GM06990 (cell line): ENCODE measurements at places on chromosomes 1 and 21.

DNA sequence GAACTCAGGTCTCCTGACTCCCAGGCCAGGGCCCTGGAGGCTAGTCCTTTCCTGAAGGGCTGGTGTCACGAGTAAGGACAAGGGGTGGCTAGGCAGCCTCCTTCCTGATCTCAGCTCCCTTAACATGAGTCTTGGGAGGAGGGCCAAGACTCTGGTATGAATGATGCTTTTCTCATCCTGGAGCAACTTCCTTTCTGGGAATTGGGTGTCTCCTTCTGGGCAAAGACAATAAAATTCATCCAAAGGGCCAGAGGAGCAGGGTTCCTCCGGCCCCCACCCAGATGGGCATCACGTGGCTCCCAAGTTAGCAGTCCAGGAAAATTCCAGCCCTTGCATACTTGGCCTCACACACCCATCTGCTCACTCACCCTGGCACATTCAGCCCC is at the start of gene FAM167B:
Gene FAM167B, plus strand, starts transcription at position 335 of the 386 bp plus-strand sequence. CDS start 200 bp downstream, outside the sequence.
- DNase-seq = no peak

DNA sequence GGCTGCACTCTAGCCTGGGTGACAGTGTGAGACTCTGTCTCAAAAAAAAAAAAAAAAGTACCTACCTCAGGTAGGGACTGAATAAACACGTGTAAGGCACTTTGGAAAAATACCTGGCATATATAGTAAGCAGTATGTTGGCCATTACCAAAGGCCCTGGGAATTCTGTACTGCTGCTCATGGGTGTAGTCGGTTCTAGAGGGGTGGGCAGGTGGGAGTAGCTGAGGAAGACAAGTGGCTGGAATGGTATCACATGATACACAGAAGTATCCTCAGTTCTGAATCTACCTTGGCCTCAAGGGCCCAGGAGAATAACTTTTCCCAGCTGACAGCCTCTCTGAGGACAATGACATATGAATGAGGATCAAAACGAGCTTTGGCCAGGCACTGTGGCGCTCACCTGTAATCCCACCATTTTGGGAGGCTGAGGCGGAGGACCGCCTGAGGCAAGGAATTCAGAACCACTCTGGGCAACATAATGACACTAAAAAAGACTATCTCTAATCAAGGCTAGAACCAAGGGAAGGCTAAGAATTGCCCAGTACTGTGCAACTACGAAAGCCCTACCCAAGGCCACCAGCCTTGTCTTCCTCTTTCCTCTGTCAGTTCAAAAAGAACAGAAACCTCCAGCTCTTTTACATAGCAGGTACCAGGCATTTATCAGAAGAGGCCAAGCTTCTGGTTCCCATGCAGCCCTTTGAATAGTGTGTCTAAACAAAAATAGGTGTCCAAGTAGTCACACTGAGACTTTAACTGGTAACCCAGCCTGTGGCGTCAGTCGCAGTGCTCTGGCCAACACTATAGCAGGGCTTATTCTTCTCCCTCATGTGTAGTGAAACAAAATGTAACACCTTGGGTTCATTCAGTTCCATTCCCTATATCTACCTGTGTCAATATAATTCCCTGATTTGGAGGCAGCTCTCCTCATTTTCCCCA is 10.2 kb downstream of the MMACHC start:
- DNase-seq = no peak

GRCh38 chr1:37850352-37850955 is 8.9 kb downstream of the MTF1 start:
- no peak for DNase-seq

- no peak for DNase-seq
These were observed 18.8 kb downstream of the CCSAP start for GRCh38 chr1:229323885-229324553.

DNA sequence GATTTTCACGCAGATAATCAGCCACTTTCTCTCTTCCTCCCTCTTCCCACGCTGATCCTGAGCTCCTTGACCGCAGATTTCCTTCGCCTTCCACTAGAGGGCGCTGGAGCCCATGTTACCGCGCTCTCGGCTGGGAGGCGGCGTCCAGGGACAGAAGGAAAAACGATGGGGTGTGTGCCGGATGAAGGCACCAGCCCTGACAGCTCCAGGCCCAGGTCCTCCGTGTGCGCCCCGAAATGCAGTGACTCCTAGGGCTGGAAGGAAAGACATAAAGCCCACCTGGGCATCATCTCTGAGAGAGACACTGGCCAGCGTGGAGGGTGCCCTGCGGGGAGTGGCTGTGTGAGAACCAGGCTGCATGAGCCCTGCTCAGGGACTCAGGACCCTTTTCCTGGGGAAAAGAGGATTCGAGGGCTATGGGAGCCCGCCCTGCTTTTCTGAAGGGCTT is 44.9 kb upstream of the CYP2J2 start:
- peak; percentile 14 for DNase-seq

GRCh38 chr1:192342842-192343241 is 26.1 kb downstream of the RGS21 start:
- no peak for DNase-seq

GRCh38 chr21:14825514-14825974 is 239.3 kb downstream of the NRIP1 start:
- peak; percentile 47 for DNase-seq

- no peak for DNase-seq
These were observed 160.6 kb upstream of the ATP1B1 start for GRCh38 chr1:168945870-168946269.

GRCh38 chr1:183910845-183911244 is 105.9 kb downstream of the RGL1 start:
- DNase-seq = no peak

- DNase-seq = no peak
These were observed 568.4 kb downstream of the PLA2G4A start for GRCh38 chr1:187396929-187397796.

GRCh38 chr1:103509250-103509649 is 16.2 kb upstream of the RNPC3 start:
- DNase-seq = no peak

DNA sequence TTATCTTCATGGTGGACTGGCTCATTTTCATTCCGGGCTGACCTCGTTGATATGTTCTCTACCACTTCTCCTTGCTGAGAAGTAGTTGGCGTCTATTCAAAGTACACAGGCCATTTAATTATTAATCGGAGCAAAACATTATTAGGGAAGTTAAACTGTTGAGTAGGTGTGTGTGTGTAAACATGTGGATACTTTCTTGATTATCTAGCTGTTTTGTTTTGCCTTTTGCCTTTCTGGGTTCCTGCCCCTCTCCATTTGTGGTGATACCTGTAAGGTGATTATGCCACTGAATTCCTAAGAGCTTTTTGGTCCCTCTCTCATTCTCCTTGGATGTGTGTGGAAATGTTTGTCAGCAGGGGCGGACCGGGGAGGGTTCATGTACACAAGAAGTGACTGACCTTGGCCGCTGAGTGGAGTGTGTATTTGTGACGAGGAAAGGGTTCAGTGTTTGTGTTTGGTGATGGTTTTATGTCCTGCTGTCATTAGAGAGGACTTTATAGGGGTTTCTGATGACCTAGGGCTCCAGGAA is 56.6 kb upstream of the PPP2R5A start:
- DNase-seq = no peak

DNA sequence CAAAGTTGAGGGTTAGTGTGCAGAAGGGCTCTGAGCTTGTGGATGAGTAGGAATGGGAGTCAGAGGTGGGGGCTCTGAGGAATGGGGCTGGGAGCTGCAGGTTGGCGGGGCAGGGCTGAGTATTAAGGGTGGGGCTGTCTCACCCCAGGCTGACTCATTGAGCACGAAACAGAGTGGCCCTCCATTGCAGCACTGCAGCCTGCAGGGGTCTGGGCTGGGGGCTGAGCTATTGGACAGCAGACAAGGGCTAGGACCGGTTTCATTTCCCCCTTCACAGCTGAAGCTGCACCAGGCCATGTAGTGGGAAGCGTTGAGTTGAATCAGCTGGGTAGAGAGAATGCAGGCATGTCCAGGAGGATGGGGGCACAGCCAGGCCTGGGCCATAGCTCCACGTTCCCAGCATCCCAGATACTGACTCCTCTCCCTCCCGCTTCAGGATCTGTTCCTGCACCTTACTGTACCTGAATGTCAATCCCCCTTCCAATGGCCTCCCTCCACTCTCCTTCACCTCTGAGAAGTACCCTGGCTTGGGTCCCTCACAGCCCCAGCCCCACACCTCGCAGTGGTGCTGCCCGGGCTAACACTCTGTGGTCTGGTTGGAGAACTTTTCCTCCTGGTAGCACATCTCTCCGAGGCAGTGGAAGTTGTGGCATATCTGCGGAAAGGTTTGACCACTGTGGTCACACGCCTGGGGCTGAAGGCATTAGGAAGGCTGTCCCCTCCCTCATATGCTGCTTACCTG is 4.4 kb upstream of the INPP5B start:
- DNase-seq = no peak

DNA sequence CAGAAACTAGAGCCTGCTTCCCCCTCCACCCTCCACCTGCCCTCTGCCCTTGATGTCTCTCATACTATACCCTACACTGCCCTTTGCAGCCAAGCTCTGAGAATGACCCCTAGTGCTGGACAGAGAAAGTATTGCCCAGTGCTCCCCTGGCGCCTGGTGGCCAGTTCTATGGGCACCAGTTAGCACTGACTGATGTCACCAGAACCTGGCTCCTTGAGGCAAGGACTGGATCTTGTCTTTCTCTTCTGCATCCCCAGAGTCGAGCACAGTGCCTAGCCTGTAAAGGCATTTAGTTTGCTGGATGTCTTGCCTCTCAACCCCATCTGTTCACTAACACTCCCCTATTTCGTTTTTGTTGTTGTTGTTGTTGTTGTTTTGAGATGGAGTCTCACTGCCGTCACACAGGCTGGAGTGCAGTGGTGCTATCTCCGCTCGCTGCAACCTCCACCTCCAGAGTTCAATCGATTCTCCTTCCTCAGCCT is 5.9 kb downstream of the PHLDA3 start:
- no peak for DNase-seq

GRCh38 chr1:174815474-174815908 is 184.3 kb upstream of the CACYBP start:
- DNase-seq = peak; percentile 59

DNA sequence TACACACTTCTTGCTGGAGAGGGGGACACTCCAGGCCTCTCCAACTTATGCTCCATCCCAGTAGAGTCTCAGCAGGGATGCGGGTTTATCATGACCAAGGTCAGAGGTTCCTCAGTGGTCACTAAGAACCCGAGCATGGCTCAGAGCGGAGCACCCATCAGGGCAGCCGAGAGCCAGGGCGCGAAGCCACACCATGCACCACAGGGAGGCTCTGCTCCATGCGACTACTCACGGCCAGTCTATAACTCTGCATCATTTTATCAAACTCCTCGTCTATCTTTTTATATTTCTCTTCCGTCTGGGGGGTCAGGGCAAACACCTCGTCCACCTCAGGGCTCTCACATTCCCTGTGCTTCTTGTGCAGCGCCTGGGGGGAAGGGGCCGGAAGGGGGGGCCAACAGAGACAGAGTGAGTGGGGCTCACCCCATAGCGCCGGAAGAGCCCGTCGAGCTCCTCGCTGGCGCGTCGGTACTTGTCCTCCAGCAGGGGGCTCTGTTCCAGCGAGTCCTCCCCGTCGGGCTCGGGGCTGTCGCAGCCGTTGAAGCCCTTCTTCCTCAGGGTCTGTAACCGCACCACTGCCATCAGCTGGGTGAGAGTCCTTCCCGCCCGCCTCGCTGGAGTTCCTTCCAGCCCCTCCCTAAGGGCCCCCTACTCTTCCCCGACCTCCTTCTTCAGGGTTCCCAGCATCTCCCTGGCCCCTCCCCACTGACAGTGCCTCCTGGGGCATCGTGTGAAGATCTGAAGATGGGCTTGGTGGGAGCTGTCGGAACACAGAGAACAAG is 20.0 kb downstream of the MEF2D start:
- DNase-seq = peak; percentile 76

DNA sequence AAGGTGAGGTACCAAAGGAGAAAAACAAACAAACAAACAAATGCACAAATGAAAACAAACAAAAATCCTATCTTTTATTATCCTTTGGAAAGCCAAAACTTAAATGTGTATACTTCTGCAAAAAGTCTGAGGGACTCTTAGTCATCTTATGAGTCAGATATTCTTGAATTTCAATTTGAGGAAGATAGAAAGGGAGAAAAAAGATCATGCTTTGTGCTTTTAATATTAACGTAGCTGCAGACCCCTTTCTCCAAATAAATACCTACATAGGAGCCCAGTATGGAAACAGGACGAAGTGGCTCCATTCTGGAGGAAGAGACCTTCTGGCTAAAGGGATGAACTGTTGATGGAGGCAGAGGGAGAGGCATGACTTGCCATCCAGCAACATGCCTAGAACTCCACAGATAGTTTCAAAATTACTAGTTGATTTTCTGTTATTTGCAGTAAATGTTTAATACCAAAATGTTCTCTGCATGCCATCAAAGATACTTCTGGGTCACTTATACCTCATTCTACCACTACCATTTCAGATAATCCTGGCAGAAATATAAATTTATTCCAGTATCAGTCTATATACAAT is 25.4 kb downstream of the NUP210L start:
- DNase-seq = no peak

DNA sequence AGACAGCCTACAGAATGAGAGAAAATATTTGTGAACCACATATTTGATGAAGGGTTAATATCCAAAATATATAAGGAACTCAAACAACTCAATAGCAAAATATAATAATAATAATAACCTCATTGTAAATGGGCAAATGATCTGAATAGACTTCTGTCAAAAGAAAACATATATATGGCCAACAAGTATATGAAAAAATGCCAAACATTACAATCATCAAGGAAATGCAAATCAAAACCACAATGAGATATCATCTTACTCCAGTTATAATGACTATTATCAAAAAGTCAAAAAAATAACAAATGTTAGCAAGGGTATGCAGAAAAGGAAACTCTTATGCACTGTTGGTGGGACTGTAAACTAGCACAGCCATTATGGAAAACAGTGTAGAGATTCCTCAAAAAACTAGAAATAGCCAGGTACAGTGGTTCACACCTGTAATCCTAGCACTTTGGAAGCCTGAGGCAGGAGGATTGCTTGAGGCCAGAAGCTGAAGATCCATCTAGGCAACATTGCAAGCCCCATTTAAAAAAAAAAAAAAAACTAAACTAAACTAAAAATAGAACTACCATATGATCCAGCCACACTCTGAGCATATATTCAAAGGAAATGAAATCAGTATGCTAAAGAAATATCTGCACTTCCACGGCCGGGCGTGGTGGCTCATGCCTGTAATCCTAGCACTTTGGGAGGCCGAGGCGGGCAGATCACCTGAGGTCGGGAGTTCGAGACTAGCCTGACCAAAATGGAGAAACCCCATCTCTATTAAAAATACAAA is 17.3 kb upstream of the TRIM67 start:
- DNase-seq = no peak

GRCh38 chr1:19602486-19602885 is 41.6 kb upstream of the NBL1 start:
- DNase-seq = no peak

DNA sequence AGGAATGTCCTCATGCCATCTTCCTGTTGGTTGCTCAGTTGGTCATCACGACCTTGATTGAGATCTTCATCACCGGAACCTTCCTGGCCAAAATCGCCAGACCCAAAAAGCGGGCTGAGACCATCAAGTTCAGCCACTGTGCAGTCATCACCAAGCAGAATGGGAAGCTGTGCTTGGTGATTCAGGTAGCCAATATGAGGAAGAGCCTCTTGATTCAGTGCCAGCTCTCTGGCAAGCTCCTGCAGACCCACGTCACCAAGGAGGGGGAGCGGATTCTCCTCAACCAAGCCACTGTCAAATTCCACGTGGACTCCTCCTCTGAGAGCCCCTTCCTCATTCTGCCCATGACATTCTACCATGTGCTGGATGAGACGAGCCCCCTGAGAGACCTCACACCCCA is 42.9 kb downstream of the KCNJ15 start:
- no peak for DNase-seq

GRCh38 chr1:203410182-203410900 is 59.4 kb upstream of the FMOD start:
- no peak for DNase-seq
